ENCODE measurements at places on chromosomes 4 and X. TPM values are rescaled to one million over a fixed set of nuclear protein-coding genes. Genes with fewer than 3 reads are reported as not detected.

- H3K4me3 ChIP-seq = no peak overlapping the region
- H3K4me1 ChIP-seq = no peaks in the 10 kb centered on the region
- no peaks in the 10 kb centered on the region for H3K36me3 ChIP-seq
- H3K27ac ChIP-seq = no peak overlapping the region
- DNase-seq = no peak
- no peaks in the 10 kb centered on the region for H3K27me3 ChIP-seq
Measured at GRCh38 chrX:24536551-24536950, 71.5 kb downstream of the PDK3 start.

DNA sequence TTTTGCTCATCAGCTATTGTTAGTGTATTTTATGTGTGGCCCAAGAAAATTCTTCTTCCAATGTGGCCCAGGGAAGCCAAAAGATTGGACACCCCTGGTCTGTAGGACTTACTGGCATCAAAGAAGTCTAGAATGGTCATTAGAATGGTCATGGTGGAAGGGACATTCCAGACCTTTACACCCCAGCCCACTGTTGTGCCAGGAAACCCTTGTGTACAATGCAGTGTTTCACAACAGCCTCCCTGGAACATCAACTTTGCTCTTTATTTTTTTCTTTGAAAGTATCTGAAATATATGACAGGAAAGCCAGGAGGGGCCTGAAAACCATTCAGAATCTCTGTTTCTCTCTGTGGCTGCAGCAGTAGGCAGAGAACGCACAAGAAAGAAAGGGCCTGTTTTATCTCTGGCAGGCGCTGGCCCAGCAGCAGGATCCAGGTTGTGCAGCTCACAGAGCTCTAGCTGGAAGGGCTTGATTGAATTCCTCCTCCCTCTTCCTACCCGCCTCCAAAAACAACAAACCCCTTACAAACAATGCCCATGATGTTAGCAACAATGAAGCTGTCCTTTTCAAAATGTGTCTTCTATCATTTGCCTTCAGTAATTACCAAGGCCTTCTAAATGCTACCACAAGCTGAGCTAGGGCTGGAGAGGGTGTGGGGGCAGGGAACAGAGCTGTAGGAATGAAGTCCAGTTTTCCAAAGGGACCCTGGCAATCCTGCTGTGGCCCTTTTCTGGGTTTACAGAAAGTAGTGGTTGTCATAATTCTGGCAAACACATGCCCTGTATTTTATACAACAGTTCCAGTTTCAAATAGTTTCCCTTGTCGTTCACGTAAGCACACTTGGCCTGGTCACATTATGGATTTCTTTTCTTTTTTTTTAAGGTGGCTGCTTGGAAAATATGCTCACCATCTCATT, 32.3 kb upstream of the TFDP3 start:
- H3K27me3 ChIP-seq = no peaks in the 10 kb centered on the region
- H3K27ac ChIP-seq = no peak overlapping the region
- H3K4me3 ChIP-seq = no peak overlapping the region
- H3K4me1 ChIP-seq = peaks cover 3% of the 10 kb centered on the region
- no peaks in the 10 kb centered on the region for H3K36me3 ChIP-seq

DNA sequence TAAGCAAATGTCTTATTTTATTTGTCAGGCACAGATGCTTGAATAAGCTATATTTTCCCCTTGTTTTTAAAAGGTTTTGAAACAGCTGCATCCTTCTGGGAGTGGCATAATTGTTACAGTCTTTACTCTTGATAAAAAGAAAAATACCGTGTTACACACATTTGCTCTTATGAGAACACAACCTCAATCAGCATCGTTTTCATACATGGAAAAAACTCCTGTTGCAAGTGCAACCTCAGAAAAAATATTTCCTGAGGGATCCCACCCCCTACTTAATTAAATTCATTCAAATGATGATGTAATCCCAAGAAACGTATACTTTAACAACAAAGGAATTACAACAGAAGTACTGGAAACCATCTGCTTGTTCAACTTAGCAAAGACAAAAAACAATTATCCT, 58.6 kb downstream of the SMAD1 start:
- H3K36me3 ChIP-seq = no peaks in the 10 kb centered on the region
- DNase-seq = no peak
- no peaks in the 10 kb centered on the region for H3K27me3 ChIP-seq
- H3K27ac ChIP-seq = no peak overlapping the region

- H3K27ac ChIP-seq = no peak overlapping the region
- no peaks in the 10 kb centered on the region for H3K4me1 ChIP-seq
- no peak for DNase-seq
Measured at GRCh38 chrX:41553688-41554087, 106.5 kb downstream of the NYX start.

The OTUD5 gene
- polyA plus RNA-seq = 49.9 TPM

GRCh38 chrX:32525234-32525633, 686.1 kb downstream of the DMD start:
- no peaks in the 10 kb centered on the region for H3K27me3 ChIP-seq
- no peak overlapping the region for H3K27ac ChIP-seq
- H3K4me1 ChIP-seq = no peaks in the 10 kb centered on the region
- no peaks in the 10 kb centered on the region for H3K36me3 ChIP-seq

The SYN1 gene
- polyA plus RNA-seq = 3.7 TPM

The ANTXR2 gene
- polyA plus RNA-seq = 25.2 TPM

DNA sequence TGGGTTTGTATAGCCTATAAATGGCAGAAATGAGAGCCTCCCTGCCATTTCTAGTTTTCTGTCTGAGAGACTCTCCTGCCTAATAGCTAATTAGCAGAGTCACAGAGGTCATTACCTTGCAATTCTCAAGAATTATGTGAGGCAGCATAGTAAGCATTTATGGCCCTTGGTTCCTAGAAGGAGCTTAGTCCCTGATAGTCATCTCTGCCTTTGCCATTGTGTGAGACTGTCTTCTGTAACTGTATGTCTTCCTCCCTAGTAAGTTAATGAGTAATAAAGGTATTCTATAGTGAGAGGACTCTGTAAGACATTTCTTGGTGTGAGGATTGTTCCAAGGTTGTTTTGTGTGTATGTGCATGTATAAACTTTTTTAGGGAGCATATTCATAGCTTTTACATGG, 108.7 kb downstream of the AR start:
- no peak overlapping the region for H3K4me3 ChIP-seq
- DNase-seq = no peak
- H3K36me3 ChIP-seq = no peaks in the 10 kb centered on the region
- no peaks in the 10 kb centered on the region for H3K4me1 ChIP-seq
- H3K27ac ChIP-seq = no peak overlapping the region
- H3K27me3 ChIP-seq = no peaks in the 10 kb centered on the region

DNA sequence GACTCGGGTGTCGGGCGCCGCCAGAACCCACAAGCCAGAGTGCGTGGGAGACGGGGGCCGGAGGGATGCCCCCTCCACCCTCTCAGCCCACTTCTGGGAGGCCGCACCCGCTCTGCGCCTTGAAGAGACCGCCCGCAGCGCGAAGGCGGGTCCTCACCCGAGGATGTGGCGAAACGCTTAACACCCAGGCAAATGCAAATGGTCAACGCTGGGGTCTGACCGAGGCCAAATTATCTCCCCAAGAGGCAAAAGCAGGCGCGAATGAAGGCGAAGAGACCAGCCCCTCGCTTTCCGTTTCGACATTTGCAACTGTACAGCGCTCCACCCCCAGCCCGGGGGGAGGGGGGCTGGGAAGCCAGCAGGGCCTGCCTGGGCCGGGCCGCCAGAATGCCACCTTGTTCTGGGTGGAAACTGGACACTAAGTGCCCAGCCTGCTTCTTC, 137.7 kb upstream of the ZIC3 start:
- no peaks in the 10 kb centered on the region for H3K36me3 ChIP-seq
- peaks cover 77% of the 10 kb centered on the region for H3K27me3 ChIP-seq
- H3K27ac ChIP-seq = no peak overlapping the region
- DNase-seq = no peak
- no peaks in the 10 kb centered on the region for H3K4me1 ChIP-seq

DNA sequence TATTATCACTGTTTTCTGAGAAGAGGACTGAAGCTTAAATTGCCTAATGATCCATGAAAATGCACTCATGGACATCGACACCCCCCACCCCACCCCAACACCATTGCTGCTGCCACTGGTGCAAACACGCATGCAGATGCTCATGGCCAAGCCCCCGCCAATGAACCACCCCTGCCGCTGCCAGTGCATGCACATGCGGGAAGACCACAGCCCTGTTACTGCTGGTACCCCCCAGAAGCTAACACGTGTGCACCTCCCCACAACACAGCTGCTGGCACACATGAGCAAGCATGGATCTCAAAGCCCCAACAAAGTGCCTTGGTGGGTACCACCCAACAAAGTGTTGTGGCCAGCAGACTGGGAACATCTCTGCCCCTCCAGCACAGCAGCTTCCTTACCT, 594.1 kb upstream of the FAT1 start:
- no peak for DNase-seq
- H3K4me3 ChIP-seq = no peak overlapping the region
- no peaks in the 10 kb centered on the region for H3K4me1 ChIP-seq

The PARM1 gene
- polyA plus RNA-seq = 90.4 TPM

DNA sequence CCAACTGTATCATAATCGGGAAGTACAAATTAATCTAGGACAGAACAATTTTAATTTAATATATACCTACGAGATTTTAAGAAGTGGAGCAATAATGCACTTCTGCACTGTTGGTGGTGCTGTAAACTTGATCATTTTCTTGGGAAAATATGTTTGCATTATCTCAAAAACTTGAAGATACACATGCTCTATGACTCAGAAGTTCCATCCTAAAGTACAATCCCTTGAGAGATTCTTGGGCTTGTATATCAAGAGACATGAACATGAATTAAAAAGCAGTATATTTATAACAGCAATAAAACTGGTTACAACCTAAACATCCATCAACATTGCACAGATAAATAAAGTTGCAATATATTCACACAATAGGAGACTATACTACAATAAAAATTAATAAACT, 168.8 kb downstream of the CLCN4 start:
- no peak overlapping the region for H3K4me3 ChIP-seq
- no peaks in the 10 kb centered on the region for H3K36me3 ChIP-seq
- H3K27ac ChIP-seq = no peak overlapping the region
- no peaks in the 10 kb centered on the region for H3K4me1 ChIP-seq

The SERTM2 gene
- polyA plus RNA-seq = 3.8 TPM

The MAMLD1 gene
- 2.4 TPM for polyA plus RNA-seq

DNA sequence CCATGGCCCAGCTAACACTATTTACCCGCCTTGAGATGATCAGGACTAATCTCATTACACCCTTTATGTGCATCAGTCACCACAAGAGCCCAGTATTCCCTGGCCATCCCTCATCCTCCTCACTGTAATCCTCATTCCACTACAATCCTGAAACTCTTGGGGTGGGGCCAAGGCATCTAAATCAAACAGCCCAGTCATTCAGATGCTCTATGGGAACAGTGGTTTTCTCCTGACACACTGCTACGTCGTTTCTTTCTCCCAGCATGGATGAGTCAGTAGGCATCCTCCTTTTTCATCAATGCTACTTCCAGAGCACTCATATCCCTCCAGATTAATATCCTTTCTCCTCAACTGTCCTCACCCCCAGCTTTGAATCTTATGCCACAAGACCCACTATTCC, 5.6 kb downstream of the SDAD1 start:
- H3K27ac ChIP-seq = no peak overlapping the region
- DNase-seq = no peak
- H3K4me1 ChIP-seq = no peaks in the 10 kb centered on the region
- H3K27me3 ChIP-seq = no peaks in the 10 kb centered on the region
- no peak overlapping the region for H3K4me3 ChIP-seq

The CENPVL3 gene
- polyA plus RNA-seq = 2.2 TPM

The ATP8A1 gene
- polyA plus RNA-seq = 4.4 TPM

The PABPC5 gene
- polyA plus RNA-seq = 2.8 TPM

The ASB12 gene
- polyA plus RNA-seq = 0.48 TPM

DNA sequence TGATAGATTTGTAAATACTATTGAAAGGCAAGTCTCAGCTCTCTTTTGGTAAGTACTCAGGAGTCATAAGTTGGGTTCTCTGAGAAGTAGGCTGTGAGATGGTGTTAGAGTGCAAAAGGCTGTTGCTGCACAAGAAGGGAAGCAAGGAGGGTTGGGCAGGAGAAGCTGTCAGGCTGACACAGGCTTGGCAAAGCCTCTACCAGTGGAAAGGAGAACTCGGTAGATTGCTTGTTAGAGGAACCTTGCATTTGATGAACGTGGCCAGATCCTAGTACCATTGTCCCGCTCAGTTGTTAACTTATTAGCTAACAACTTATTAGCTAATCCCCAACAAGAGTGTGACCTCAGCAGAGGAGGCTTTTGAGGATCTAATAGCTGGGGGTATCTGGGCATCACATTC, 449.3 kb upstream of the BOD1L1 start:
- H3K27me3 ChIP-seq = no peaks in the 10 kb centered on the region
- no peak for DNase-seq
- H3K36me3 ChIP-seq = no peaks in the 10 kb centered on the region
- no peak overlapping the region for H3K27ac ChIP-seq
- no peak overlapping the region for H3K4me3 ChIP-seq

- no peak overlapping the region for H3K27ac ChIP-seq
- peaks cover 14% of the 10 kb centered on the region for H3K4me1 ChIP-seq
- H3K27me3 ChIP-seq = no peaks in the 10 kb centered on the region
Measured at GRCh38 chr4:17055788-17056187, 157.3 kb upstream of the LDB2 start.
